ENCODE measurements at places on chromosomes 2 and 18. TPM values are rescaled to one million over a fixed set of nuclear protein-coding genes. Genes with fewer than 3 reads are reported as not detected.
A peak's percentile ranks its signal among the peaks of the same experiment; 100 is the strongest.

DNA sequence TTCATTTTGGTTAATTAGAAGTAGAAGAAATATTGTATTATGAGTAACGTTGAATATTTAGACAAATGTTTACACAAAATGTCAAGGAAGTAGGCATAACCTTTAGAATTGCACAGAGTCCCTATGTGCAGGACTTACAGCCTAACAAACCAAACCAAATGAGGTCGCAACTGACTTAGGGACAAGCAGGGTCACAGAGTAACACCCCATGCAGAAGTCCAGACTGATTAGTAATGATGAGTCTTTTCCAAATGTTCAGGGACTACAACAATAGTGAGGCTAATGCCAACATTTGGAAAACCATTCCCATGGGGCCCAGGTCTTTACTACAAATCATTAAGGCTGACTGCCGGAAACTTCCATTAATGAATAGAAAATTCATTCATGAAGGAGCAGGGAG is 452.5 kb upstream of the CHAC2 start:
- no peak for DNase-seq

DNA sequence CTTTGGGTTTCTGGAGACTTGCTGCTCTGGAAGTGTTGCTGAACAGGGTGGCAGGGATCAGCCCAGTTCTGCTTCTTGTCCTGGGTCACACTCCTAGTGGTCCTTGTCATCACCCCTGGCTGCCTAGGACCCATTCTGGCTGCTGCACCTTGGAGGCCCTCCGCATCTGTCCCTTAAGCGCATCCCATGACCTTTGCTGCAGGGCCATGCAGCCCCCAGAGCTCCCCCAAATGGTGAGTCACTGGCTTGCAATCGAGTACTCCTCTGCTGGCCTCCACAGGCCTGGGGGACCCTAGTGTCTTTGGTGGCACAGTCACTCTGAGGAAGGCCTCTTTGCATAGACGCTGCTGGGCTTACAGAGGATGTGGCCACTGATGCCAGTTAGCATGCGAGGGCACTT is 188.5 kb downstream of the ASB1 start:
- no peak for DNase-seq

- no peak for DNase-seq
Observed at GRCh38 chr2:206343816-206344215, 69.4 kb downstream of the ZDBF2 start.

Gene SP140L
- total RNA-seq, result 4.2 TPM

GRCh38 chr2:203685081-203685621 is 21.3 kb upstream of the CD28 start:
- peak; percentile 16 for DNase-seq

DNA sequence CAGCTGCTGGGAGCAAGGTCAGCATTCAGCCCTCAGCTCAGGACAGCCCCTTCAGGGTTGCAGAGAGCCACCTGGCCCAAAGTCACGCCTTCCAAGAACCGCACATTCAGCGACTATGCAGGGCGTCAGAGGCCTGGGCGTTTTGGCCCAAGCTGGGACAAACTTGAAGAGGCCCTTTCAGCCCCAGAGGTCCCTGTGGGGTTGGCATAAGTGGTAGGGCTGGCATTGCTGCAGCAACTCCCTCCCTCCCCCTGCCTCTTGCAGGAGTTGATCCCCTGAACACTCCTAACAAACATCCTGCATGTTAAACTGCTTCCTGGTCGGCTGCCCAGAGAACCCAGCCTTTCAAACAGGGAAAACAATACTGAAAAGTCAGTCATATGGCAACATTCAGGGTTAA is 192.9 kb upstream of the SMAD2 start:
- no peak for DNase-seq

Gene TLX2
- total RNA-seq, result not detected

- no peak for DNase-seq
Observed at GRCh38 chr2:180991820-180992219, 11.4 kb downstream of the UBE2E3 start.

GRCh38 chr18:39666541-39666940 is 2100.9 kb upstream of the CELF4 start:
- DNase-seq, result no peak

All from heart right ventricle (tissue), 16 donors.